Forelimb muscle (tissue), 1 donor: ENCODE measurements at places on chromosomes 16 and 17. TPM values are rescaled to one million over a fixed set of nuclear protein-coding genes. Genes with fewer than 3 reads are reported as not detected.

DNA sequence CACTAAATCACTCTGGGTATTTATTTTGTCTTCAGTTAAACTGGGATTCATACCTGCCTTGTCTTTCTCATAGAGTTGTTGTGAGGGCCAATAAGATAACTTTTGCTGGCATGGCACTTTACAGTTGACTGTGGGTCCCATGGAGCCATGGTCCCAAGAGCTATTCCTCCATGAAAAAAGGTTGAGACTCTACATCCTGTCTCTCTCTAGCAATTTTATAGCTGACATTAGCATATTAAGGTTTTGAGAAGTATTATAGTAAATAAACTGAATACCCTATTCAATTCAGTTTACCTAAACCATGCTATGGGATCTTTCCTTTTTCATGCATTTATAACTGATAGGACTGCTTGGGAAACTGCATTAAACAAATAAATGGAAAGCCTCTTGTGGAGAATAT is 17.4 kb downstream of the OGFOD1 start:
- DNase-seq, result no peak

GRCh38 chr17:6756425-6757031 is 682 bp downstream of the XAF1 start:
- no peak for DNase-seq

ST6GALNAC2 gene
- polyA plus RNA-seq, result 3.3 TPM

CALB2 gene
- polyA plus RNA-seq, result 0.33 TPM

ITGAX gene
- 0.81 TPM for polyA plus RNA-seq

DNA sequence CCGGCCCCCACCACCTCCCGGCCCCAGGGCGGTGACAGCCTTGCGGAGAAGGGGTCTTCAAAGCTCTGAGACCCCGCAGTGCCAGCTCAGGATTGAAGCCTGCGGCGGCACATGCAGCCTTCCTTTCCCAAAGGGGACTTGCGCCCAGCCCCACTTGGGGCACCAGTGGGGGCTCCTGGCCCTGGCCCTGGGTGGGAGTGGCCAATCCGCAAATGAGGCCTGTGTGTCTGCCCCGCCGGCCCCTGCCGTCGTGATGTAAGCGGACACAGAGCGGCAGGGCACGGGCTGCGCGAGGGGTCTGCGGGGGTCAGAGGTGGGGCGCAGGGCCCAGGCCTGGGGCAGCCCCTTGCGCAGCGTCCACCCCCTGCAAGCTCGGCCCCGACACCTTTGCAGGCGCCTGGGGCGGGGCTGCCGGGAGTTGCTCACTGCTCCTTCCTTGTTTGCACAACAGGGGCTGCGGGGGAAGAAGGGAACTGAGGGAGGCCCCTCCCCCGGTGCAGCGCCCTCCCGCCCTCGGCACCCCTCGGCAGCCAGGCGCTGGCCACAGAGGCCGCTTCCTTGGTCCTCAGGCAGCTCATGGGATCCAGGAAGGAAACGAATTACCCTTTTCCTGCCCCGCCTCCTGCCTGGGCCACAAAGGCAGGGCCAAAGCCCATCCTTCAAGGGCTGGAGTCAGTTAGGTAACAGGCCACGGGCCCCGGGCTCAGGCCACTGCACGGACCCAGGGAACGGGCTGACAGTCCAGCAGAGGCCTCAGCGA is 2.9 kb downstream of the SLC16A3 start:
- DNase-seq, result no peak

- DNase-seq, result no peak
These were observed 19.9 kb upstream of the GHDC start for GRCh38 chr17:42214156-42214555.

GRCh38 chr16:29805232-29806098 is 864 bp upstream of the MAZ start:
- DNase-seq, result peak; percentile 90

CCL8 gene
- polyA plus RNA-seq, result 0.68 TPM

- no peak for DNase-seq
These were observed 8.8 kb upstream of the LPCAT2 start for GRCh38 chr16:55499951-55500529.

GRCh38 chr17:17934806-17935205 is 37.4 kb downstream of the TOM1L2 start:
- DNase-seq, result no peak

BOLA2 gene
- polyA plus RNA-seq, result 3.1 TPM

- no peak for DNase-seq
These were observed 128.4 kb upstream of the GOT2 start for GRCh38 chr16:58862334-58863021.

- no peak for DNase-seq
These were observed 13.9 kb downstream of the GNGT2 start for GRCh38 chr17:49196520-49196919.

DNA sequence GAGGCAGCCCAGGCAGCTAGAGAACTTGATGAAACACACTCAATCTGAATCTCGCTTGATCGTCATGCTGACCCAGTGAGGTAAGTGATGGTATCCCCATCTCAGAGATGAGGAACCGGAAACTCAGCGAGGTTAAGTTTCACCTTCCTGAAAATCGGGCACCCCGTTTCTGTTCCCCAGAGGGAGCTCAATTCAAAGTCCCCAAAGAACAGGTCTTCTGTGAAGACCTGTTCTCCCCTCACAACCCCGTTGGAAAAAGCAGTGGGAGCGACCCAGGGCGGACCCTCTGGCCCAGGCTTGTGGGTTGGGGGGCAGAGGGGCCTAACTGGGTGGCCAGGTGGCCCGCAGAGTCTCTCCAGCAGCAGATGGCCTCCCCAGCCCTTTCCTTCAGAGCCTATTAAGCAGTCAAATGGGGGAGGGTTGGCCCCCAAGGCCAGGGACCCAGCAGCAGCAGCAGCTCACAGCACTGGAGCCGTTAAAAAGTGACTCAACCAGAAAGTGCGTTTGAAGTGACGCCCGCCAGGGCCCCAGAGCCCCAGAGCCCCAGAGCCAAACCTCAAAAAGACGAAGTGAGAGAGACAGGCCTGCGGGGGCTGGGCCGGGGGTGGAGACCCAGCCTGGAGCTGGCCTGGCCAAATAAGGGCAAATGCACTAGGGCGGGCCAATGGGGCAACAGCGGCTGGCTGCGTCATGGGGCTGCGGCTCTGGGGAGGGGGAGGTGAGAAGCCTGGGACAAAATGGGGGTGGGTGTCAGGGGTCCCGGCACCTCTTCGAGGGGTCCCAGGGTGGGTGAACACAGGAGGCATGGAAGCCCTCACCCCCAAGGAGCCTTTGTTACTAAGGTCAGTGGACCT is 9.2 kb upstream of the TSPOAP1 start:
- DNase-seq, result no peak

ZKSCAN2 gene
- 5.0 TPM for polyA plus RNA-seq

SBK1 gene
- 21.8 TPM for polyA plus RNA-seq

GRCh38 chr17:59680314-59680713 is 26.9 kb downstream of the PTRH2 start:
- no peak for DNase-seq

PNMT gene
- polyA plus RNA-seq, result 4.8 TPM

KRT14 gene
- polyA plus RNA-seq, result not detected
